ENCODE measurements at places on chromosomes 1 and 21.

DNA sequence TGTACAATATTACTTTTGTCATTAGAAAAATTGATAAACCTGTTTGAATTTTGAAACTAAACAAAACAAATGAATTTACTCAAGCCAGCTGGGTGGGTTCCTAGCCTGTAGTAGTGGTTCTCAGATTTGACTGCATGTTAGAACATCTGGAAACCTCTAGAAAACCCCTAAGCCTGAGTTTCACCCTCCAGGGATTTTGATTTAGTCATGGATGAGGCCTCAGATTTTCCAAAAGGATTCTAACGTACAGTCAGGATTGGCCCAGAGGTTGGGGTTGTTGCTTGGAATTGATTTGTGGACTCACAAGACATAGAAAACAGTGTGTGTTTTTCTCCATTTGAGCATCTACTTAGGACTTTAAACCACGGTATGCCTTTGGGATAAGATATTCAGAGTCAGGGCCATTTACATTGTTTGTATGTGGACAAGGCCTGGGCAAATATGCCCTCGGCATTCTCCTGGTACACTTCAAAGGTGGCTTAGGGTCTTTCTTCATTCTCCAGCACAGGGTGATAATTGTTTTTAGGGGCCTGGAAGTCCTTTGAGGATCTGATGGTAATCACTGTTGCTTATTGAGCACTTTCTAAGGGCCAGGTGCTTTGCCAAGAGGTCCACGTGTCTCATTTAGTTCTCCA lies 42.6 kb downstream of the ATP5PO start:
- no peak for DNase-seq

DNA sequence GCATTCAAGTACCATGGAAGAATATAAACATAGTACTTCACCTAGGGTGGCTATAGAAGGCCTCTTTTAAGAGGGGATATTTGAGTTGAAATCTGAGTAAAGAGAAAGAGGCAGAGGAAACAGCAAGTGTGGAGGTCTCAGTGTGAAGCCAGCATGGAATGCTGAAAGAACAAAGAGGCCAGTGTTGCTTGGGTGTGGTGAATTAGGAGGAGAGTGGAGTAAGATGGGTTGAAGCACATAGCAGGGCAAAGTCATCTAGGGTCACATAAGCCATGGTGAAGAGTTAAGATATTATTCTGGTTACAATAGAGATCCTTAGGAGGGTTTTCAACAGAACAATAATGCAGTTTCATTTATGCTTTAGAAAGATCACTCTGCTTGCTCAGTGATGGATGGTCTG lies 37.5 kb downstream of the C1orf141 start:
- no peak for DNase-seq

- DNase-seq, result no peak
Observed at GRCh38 chr1:221343136-221343535, 398.8 kb downstream of the DUSP10 start.

GRCh38 chr1:27218736-27219135 lies 15.7 kb upstream of the WDTC1 start:
- no peak for DNase-seq

- no peak for DNase-seq
Observed at GRCh38 chr1:218498056-218498938, 153.2 kb downstream of the TGFB2 start.

GRCh38 chr1:200415227-200415626 lies 5.4 kb upstream of the ZNF281 start:
- no peak for DNase-seq

DNA sequence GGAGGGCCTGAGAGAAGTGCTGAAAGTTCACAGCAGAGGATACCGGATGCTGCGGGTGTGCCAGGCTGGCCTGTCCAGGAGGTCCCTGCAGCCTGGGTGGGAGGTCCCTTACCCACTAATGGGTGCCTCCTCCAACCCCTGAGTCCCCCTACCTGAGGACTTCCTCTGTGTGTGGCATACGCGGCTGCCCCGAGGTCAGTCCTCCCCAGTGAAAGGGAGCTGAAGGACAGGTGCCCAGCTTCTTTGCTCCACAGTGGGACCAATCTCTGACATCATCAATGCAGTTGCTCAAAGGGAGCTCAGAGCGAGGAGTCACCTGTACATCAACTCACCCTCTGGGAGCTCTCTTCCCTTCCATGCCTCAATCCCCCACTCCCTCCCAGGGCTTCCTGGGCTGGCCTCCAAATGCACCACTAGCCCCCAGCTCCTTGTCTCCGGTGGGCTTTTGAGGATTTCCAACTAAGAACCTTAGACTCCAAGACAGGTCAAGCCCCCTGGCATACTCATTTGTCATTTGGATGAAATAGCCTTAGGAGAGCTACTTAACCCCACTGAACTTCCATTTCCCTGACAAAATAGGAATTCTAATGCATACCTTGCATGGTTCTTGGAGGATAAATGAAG lies 53.9 kb downstream of the PDE9A start:
- no peak for DNase-seq

DNA sequence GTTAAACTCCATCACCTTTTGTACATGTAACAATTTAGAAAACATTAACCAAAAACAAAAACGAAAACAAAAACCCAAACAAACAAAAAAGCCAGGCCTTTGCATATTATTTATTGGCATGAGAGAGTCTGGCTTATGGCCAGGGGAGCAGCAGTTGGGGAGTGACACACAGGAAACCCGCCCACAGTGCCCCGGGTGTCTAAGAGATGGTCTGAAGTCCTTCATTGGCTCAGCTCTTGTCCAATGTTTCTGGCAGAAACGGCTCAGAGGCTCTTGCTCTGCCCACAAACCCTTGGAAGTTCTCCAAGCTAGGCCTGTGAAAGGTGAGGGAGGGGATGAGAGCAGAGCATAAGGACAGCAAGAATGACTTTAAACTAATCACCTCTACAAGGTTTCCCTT lies 131.5 kb downstream of the CNIH3 start:
- no peak for DNase-seq

- DNase-seq, result no peak
Observed at GRCh38 chr1:171985639-171986038, 144.3 kb downstream of the DNM3 start.

DNA sequence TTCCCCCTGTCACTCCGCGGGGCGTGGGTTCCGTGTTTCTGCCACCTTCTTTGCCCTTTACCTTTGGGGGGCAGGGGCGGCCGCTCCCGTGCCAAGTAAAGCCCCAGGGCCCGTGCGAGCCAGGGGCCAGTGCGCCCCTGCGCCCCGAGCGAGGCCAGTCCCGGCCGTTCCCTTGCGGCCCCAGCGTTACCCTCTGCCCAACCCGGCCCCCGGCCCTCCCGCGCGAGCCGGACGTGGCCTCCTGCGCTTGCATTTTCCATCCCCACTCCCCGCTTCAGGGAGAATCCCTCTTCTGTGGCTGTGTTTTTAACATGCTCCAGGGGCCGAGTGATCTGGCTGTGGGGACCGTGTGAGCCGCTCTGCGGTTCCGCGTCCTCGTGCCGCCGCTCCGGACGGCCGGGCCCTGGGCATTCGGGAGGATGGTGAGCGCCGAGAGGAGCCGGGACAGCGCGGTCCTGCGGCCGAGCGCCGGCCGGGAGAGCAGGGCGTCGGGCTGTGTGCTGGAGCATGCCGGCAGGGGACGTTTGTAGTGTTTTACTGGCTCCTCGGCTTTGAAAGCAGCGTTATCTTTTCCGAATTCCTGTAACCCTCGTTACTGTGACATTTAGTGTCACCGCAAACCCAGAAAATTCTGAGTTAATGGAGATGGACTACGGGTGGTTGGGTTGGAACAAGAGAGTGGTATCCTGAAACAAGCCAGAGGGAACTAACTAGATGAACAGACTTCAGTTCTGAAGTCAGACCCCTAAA lies 1.0 kb downstream of the GALNT2 start:
- DNase-seq, result no peak

GRCh38 chr1:224432672-224433040 lies 1.9 kb downstream of the WDR26 start:
- no peak for DNase-seq

DNA sequence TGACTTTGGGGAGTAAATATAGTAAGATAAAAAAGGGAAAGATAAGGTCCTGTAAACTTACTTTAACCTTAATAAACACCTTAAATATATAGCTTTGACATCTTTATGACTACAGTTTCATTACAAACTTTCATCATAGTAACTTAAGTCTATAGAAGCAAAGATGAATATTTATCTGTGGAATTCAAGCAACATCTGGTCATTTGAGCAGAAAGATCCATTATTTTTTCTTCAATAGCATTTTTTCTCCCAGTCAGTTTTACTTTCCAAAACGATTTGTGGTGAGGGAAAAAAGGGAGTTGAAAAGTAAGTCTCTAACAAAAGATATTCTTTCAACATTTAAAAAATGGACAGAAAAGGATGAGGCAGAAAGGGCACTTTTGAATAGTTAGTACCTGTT lies 69.0 kb downstream of the HMCN1 start:
- DNase-seq, result no peak

DNA sequence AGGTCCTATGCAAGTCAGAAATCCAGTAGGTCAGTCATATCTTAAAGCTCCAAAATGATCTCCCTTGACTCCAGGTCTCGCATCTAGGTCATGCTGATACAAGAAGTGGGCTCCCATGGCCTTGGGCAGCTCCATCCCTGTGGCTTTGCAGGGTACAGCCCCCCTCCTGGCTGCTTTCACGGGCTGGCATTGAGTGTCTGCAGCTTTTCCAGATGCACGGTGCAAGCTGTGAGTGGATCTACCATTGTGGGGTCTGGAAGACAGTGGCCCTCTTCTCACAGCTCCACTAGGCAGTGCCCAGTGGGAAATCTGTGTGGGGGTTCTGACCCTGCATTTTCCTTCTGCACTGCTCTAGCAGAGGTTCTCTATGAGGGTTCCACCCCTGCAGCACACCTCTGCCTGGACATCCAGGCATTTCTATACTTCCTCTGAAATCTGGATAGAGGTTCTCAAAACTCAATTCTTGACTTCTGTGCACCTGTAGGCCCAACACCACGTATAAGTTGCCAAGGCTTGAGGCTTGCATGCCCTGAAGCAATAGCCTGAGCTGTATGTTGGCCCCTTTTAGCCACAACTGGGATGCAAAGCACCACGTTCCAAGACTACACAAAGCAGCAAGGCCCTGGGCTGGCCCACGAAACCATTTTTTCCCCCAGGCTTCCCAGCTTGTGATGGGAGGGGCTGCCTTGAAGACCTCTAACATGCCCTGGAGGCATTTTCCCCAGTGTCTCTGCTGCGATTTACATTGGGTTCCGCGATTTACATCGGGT lies 472.7 kb downstream of the NPHP4 start:
- DNase-seq, result no peak

GRCh38 chr1:161266202-161266601 lies 7.7 kb downstream of the PCP4L1 start:
- DNase-seq, result no peak

GRCh38 chr1:115077286-115077983 lies 11.9 kb downstream of the TSPAN2 start:
- no peak for DNase-seq

DNA sequence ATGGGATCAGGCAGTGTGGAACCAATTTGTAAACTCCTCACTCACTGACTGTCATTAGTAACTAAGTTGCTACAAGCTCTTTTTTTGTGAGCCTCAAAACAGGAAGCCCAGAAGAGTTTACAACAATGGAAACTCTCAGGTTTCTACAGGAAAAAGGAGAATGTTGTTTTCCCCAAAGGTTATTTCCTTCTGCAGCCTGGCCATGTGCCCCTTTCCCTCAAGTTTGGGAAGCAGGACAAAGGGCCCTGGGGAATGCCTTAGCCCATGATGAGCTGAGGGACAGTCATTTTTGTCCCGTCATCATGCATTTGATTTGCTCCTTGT lies 395.9 kb downstream of the KIF26B start:
- no peak for DNase-seq

GRCh38 chr1:241532864-241533263 lies 686 bp downstream of the KMO start:
- no peak for DNase-seq

- DNase-seq, result no peak
Observed at GRCh38 chr1:67345556-67345955, 37.9 kb downstream of the IL12RB2 start.

GRCh38 chr21:43687566-43688399 lies 28.4 kb downstream of the RRP1B start:
- no peak for DNase-seq

- DNase-seq, result no peak
Observed at GRCh38 chr1:61344696-61345095, 262.3 kb downstream of the NFIA start.

- DNase-seq, result no peak
Observed at GRCh38 chr21:18840239-18840638, 436.7 kb upstream of the TMPRSS15 start.

DNA sequence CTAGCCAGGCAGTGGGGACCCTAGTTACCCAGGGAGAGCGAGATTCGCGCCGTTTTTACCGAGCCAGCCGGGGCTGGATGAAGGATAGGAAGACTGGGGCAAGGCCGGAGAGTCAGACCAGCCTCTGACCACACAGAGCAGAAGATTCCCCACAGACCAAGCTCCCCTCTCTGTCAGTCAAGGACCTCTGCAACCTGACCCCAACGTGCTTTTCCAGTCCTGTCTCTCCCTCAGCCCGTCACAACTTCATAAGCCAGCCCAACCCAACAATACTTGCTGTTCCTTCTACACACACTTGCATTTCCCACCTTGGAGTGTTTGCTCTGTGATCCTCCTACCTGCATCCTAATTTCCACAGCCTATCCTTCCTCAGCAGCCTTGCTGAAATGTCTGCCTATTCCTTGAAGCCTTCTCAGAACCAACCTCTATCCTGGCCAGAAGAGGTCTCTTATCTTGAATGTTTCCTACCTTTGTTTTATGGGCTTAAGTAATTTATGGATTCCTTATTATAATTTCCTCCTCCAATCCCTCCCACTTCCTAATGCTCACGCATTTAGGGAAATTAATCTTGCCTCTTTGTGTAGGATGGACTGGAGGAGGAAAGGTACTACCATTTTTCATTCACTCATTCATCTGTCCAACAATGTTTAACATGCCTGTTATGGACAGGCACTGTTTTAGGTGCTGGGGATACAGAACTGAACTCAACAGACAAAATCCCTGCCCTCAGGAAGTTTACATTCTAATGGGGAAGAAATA lies at the start of gene GSTM3:
Gene GSTM3 (minus strand): TSS at position 424 of the 759 bp plus-strand sequence. CDS start 751 bp downstream, outside the sequence.
- no peak for DNase-seq

DNA sequence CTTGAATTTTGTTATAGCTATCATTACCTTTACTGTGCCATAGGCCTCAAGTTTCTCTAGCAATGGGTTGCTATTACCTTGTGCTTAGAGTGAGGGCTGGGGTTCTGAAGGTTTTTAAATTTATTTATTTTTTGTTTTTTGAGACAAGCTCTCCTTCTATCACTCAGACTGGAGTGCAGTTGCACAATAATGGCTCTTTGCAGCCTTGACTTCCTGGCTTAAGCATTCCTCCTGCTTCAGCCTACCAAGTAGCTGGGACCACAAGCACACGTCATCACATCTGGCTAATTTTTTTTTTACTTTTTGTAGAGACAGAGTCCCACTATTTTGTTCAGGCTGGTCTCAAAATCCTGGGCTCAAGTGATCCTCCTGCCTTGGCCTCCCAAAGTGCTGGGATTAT lies 41.5 kb downstream of the SNX27 start:
- no peak for DNase-seq

DNA sequence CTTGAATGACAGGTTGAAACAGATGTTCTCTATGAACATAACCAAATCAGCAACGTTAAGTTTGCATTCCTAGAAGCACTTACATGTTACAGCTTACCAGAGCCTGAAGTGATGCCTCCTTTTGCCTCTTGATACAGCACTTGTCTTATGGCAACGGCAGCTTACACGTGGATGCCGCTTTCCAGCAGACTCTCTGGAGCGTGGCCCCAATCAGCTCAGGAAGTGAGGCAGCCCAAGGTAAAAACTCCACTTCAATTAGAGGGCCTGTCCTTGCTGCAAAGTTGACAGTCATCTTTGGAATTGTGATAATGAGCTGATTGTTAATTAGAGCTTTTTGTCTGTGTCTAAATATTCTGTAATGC lies 345.1 kb downstream of the RYR2 start:
- no peak for DNase-seq

Data from T-helper 22 cell (primary cell).